ENCODE measurements at places on chromosomes 6 and 20.
A peak's percentile ranks its signal among the peaks of the same experiment; 100 is the strongest.

DNA sequence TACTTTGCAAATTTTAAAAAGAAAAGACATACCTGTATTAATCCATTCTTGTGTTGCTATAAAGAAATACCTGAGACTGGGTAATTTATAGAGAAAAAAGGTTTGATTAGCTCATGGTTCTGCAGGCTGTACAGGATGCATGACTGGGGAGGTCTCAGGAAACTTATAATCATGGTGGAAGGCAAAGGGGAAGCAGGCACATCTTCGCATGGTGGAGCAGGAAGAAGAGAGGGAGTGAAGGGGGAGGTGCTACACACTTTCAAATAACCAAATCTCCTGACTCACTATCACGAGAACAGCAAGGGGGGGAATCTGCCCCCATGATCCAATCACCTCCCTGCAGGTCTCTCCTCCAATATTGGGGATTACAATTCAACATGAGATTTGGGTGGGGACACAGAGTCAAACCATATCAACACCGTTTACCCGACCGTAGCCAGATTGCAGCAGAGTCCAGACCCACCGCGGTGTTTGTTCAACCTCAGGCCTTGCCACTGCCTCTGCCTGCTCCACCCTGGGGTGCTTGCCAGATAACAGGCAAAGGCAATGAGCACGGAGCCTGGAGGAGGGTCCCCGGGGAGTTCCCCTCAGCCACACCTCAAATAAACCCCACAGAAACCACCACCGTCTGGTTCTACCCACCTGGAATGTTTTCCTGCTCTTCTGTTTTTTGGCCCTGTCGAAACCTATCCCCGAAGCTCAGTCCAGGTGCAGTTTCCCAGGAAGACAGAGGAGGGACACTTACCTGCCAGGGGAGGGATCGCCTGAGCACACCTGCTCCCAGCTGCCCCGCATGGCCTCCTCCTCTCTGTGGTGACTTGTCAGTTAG lies 142.2 kb upstream of the AFDN start:
- no peak for DNase-seq

GRCh38 chr20:36895036-36895435 lies 19.1 kb downstream of the TLDC2 start:
- DNase-seq, result no peak

DNA sequence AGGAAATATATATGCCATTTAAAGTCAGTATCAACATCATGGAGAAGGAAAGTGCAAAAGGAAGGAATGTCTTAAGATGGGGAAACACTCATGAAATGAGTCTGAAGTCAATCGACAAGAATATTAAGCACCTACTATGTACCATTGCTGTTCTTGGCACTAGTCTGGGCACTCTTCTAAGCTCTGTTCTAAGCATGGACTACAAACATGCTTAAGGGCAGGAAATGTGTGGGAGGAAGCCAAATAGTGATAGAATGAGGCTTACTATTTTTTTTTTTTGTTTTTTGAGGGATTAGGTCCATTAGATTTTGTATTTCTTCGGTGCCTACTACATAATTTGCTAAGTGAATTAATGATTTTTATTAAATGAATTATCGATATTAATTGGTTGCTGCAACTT lies 83.8 kb upstream of the SUPT3H start:
- no peak for DNase-seq

- DNase-seq, result no peak
Measured at GRCh38 chr6:11366183-11366933, 133.9 kb upstream of the NEDD9 start.

- DNase-seq, result no peak
Measured at GRCh38 chr6:132567566-132567965, 2.6 kb upstream of the TAAR6 start.

DNA sequence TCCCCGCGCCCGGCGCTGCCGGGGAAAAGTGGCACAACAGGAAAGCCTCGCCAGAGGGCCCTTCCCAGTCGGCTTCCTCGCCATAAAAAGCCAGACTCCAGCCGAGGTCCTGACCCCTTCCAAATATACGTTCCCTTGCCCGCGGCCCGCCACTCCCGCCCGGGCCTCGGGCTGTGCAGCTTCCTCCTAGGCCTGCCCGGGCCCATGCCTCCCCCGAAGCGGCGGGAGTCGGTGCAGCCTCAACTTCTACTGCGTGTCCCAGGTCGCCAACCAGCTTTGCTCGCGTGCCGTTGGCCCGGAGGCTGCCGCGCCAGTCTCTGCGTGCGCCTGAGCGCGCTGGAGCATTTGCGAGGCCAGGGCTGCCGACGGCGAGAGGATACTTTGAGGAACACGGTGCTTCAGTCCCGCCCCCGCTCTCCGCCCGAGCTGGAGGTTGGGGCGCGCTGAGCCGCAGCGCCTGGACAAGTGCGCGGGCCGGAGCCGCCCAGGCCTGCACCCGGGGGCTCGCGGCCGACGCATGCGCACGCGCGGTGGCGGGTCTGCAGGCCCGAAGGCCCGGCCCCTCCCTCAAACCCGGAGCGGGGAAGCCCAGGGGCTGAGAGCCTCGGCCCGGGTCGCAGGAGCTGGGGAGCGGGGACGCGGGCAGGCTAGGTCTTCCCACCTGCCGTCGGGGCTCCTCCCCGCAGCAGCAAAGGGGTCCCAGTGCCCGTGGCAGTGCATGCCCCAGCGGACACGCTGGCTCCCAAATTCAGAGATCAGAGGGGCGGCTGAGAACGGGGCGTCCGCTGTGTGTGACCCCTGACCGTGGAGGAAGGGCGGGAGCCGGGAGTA lies 10.2 kb downstream of the FOXC1 start:
- DNase-seq, result peak; percentile 27

GRCh38 chr6:163702736-163703135 lies 288.2 kb downstream of the QKI start:
- DNase-seq, result no peak

DNA sequence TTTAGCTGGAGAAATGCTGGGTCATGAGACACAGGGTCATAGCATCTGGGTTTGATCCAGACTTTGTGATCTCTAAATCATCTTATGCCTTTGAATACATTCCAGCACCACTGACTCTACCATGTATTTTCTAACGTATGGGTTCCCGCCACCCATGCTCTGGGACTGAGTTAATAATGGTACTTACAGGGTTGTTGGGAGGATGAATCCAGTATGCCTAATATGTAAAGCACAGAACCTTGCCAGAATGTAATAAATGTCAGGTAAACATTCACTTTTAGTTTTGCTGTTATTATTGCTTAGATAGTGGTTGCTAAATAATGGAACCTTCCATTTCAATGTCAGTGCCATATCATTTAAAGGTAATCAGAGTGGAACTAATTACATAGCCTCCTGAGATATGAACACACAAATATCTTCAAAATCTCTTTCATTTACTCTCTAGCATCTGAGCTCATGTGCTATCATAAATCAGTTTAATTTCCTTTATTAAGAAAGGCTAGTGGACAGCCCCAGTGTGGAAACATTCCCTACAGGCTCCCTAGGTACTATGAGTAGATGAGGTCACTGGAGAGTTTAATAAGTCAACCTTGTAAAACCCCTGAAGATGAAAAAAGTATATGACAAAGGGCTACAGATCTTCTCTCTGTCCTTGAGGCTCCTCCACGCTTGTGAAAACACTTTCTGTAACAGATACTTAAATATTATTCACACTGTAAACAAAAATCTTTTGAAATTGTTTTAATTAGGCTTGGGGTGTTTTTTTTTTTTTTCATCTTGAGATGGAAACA lies 226.6 kb downstream of the ALDH8A1 start:
- DNase-seq, result no peak

- no peak for DNase-seq
Measured at GRCh38 chr6:47034926-47035325, 7.2 kb downstream of the ADGRF1 start.

GRCh38 chr6:160042014-160042773 lies 73.3 kb downstream of the IGF2R start:
- no peak for DNase-seq

DNA sequence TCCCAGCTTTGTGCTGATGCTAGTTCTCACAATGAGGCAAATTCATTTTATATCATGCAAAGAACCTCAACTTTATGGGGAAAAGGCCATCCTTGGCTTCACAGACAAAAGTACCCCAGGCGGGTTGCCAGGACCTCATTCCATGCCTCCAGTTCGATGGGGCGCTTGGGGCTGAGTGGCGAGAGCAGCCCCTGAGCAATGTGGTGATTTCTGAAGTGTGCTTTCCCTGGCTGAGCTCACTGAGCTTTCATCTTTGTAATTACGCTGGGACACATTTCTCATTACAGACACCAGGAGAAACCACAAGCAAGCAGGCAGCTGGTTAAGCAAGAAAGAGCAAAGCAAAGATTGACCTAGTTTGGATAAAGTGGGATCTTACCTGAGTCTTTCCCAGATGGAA lies 301.5 kb upstream of the CDH4 start:
- no peak for DNase-seq

DNA sequence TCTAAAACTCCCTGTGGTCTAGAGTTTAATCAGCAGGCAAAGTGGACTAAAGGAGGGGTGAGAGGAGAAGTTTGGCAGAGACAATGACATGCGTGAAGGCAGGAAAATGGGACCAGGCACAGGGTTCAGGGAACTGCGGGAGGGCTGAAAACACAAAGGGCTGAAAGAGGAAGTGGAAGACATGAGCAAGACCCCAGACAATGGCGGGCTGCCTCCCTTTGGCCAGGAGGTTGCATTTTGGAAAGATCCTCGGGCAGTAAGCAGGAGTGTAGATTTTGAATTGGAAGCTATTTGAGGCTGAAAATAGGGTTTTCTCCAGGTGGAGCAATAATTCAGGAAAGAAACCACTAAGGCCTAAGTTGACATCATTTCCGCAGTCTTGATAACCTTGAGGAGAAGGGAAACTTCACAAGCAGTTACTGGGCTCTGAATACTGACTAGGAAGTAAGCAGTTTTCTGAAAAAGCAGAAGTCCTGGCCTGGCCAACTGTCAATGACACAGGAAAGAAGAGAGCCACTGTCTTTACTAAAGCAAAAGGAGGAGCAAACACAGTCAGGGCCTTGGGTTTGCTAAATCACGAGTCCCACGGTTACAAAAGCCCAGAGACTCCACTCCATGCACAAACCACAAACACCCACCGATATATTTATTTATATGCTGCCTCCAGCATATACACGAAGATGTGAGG lies 3.4 kb downstream of the LY86 start:
- no peak for DNase-seq

Measured in large intestine (tissue), 12 donors.